ENCODE measurements at places on chromosomes 3 and 15.

DNA sequence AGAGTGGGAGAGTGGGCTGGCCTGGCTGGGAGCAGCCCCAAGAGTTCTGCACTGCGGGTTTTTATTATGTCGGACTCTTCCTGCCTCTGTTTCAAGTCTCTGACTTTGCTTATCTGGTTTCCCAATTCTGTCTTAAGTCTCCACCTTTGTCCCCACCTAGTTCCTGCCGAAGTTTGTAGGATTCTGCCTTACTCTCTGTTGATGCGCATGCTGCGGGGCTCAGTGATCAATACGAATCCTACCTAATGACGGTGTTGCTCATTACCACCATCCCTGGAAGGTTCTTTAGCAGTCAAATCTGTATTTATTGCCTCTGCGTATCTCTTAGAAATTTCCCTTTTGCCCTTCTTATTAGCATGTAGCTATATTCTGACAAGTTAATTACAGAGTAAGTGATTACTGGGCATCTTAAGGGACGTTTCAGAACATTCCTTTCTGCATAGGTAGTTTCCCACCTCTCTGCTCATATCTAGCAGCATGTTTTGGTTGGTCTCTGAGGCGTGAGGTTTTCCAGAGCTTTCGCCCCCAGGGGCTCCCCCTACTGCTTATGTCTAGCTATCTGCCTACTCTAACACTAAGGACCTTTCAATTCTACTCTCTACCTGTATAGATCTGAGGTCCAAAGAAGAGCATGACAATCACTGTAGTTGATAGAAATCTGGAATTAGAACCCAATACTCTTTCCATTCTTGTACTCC lies 236.0 kb upstream of the EIF1B start:
- DNase-seq, result no peak

DNA sequence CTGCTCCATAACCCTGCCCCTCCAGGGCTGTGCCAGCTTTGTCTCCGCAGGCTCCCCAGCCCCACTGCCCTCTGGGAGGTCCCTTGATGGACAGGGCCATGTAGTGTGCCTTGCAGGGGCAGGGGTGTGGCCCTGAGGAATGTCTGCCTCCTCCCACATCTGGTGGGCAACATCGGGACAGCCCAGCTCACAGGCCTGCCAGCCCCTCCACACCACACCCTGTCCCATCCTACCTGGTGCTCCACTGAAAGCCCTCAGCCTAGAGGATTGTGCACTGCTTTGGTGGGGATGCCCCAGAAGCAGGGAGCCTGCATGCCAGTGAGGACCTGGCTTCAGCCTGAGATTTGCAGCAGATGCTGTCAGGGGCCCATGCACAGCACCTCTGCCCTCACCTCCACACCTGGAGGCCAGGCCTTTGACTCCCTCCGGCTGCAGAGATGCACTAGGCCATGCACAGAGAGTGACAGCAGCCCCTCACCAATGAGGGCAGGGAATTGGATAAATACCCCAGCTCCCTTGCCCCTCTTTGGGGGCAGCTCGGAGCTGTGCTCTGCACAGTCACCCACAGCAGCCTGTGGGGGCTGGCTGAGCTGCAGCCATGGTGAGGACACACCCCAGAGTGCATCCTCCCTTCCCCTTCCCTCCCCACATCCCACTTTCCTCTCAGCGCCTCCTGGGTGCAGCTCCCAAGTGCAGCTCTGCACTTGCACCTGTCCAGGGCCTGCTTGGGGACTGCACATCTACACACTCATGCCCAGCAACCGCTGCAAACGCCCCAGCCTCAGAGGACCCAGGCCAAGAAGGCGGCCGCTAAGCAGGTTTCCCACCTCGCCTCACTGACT lies 2.7 kb downstream of the C3orf22 start:
- no peak for DNase-seq

GRCh38 chr15:51077221-51078153 lies 17.2 kb downstream of the TNFAIP8L3 start:
- DNase-seq, result no peak

DNA sequence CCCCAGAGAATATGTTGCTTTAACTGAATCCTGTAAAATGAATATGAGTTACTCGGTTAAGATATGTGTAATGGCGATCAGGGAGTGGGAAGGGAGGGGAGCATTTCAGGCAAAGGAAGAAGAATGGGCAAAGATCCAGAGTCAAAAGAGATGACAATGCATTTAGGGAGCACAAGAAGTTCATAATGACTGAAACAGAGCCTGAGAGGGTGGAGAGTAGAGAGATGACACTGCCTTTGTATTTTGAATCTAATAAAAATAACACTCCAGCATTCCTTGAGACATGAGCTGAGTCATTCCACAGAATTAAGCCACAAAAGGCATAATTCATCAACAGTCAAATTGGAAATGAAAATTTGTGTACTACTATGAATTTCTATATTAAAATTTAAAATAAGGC lies 105.3 kb upstream of the PEX5L start:
- DNase-seq, result no peak

DNA sequence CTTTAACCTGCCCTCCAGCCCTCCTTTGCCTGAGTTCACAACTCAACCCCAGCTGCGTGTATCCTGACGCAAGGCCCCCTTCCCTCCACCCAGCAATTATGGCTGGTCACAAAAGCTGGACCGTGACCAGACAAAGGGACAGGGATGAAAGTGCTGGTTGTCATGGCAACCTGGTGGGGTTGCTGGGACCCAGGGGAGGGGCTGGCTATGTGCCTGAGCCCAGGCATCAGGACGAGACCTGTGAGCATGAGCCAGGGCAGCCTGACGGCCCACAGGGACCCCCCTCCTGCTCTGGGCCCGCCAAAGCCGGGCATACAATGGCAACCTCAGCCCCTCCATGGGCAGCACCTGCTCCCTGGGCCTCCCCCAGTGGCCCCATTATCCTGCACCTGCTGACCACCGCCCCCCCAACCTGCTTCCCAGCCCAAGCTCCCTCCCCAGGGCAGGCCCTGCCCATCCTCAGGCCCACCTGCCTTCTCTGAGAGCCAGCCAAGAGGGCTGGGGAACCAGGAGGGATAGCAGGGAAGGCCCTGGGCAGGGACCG lies 4.5 kb upstream of the DNAH1 start:
- DNase-seq, result peak; percentile 92

DNA sequence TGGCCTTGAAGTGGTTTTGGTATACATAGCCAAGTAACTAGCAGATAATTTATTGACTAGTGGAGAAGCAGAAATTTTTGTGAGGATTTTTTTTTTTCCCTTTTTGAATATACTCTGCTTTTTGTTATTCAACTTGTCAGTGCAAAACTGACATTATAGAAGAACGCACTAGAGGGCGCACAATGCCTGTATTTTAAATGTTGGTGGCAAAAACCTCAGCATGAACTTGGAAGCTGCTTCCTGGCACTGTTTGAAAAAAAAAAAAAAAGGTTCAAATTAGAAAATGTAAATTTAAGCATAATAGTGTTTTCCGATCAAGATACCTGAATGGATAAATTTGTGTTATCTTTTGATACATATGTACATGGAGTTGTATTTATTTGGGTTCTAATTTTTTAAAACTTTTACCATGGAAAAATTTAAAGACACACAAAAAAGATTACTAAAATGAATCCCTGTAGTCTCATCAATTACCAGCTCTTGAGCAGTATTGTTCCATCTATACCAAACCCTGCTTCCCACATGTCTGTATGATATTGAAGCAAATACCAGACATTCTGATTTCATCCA lies 56.0 kb downstream of the SLC25A26 start:
- peak; percentile 7 for DNase-seq

DNA sequence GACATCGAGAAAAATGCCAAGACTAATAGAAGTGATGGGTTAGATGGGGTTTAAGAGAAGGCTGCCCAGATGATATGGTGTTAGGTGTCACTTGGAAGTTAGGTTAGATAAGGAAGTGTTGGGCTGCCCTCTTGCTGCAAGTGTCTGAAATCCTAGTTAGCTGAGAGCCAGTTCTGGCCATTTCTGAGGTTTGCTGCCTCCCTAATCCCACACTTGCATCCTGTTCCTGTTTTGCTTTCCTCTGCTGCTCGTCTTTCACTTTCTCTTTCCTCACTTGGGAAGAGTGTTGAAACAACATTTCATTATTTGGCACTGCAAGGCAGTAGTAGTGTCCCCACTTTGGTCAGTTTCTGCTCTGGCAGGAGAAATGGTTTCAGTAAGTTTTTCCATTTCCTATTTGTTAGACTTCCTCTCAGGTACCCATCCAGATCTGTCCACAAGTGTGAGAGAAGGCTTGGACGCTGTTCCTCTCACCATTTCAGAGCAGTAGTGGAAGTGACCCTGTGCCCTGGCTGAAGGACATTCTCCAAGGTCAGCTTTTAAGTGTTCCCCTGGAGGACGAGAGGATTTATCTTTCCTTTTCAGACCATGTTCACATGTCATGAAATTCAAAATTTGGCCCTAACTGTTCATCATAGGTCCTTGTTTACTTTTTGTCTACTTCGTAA lies 93.3 kb downstream of the ADAMTSL3 start:
- DNase-seq, result no peak

DNA sequence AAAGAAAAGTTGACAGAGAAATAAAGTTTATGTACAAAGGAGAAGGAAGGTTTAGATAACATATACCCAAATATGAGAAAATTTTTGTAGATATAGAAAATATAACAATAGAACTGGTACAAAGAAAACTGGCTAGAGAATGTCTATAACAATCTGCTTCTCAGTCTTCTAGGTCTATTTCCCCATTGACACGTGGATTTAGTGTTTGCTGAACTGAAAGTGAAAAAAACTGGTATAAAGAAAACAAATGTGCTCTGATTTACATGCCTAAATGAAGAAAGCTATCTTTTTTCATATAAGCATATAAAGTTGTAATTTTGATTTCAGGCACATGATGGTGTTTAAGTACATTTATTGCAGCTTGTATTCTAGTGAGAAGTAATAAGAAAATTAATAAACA lies 9.8 kb downstream of the KCNMB2 start:
- DNase-seq, result no peak

GRCh38 chr3:30477149-30477921 lies 129.1 kb upstream of the TGFBR2 start:
- DNase-seq, result no peak

GRCh38 chr15:87902772-87903426 lies 353.6 kb downstream of the NTRK3 start:
- no peak for DNase-seq

- DNase-seq, result no peak
These were observed 72.2 kb upstream of the TTC14 start for GRCh38 chr3:180529778-180530177.

- no peak for DNase-seq
These were observed 10.6 kb downstream of the ALDH1A3 start for GRCh38 chr15:100890051-100890720.

DNA sequence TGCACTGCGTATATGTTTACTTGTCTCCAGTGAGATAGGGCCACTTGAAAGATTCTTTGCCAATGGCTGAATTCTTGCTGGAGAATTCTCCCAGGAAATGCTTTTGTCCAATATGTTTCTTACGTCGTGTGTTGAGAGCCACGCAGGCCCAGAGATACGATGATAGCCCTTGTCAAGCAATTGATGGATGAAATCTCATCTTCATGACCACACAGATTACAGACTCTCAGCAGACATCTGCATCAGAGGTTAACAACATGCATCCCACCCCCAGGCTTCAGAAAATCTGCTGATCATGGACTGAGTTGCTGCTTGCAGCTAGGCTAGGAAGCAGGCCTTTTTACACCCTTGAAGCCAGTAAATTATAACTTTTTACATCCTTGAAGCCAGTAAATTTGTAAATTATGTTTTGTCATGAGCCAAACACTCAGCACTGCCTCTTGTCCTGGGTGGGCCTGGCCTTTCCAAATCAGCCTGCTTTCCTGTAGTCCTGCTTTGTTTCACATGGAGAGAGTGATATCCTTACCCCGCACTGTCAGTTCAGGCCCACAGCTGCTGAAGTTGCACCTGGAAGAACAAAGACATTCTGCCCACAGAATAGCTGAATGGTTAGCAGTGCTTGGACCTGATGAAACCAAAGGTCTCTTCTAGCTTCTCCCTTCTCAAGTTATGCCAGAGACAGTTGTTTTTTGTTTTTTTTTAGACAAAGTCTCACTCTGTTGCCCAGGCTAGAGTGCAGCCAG lies 84.4 kb downstream of the GPR156 start:
- DNase-seq, result no peak

- DNase-seq, result peak; percentile 85
These were observed 66.6 kb downstream of the KCNMB2 start for GRCh38 chr3:178602856-178603255.

DNA sequence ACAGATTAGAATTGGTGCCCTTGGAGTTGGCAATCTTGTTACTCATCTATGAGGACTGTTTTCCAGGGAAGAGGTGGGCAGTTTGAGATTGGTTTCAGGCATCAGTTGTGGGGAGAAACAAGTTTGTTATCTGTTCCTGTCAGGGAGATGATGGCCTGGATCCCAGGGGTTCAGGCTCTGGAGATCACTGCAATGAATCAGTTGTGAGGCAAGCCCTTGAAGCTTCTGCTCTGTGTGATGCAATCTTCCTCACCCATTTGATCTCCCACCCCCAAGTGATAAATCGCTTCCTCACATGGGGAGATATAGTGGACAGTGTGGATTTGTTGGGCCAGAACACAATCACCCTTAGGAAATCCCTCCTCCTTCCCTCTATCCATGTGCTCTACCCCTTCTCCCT lies 276.6 kb upstream of the LRTM1 start:
- no peak for DNase-seq

DNA sequence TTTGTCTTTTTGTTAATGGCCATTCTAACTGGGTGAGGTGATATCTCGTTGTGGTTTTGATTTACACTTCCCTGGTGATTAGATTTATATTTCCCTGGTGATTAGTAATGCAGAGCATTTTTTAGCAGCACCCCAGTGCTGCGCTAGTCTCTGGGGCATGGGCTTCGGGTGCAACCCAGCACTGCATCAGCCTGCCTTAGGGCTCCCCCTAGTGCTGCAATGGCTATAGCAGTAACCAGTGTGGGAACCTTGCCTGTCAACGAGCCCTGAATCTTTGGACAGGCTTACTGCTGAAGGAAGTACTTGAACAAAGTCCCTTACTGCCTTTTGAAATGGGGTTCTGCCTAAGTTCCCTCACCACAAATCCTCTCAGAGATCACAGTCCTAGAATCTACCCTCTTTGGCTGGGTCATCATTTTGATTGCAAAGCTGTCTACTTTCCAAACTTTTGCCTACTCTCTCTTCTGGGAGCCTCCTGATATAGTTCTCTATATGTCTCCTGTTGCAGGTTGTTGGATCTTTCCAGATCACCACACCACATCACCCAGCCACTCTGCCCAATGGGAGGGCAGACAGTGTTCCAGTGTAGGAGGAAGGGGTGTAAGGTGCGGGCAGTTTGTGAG lies 79.2 kb upstream of the CCNL1 start:
- peak; percentile 62 for DNase-seq

DNA sequence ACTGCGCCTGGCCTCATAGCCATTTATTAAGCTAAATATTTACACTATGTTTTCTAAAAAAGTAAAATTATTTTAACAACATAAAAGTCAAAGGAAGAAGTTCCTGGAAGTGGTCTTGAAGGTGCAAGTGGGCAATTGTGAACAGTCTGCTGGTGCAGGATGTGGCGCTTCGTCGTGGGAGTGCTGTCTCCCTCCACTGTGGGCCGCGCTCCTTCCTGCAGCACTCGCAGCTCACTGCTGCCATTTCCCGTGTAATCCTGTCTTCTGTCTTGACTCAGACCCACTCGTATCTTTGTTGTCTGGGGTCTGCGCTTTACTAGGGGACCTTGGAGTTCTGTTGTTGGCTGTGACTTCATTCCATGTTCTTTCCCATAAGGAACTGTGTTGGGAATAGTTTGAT lies 56.3 kb downstream of the APBA2 start:
- DNase-seq, result no peak
